ENCODE measurements at places on chromosomes 11 and 22.

DNA sequence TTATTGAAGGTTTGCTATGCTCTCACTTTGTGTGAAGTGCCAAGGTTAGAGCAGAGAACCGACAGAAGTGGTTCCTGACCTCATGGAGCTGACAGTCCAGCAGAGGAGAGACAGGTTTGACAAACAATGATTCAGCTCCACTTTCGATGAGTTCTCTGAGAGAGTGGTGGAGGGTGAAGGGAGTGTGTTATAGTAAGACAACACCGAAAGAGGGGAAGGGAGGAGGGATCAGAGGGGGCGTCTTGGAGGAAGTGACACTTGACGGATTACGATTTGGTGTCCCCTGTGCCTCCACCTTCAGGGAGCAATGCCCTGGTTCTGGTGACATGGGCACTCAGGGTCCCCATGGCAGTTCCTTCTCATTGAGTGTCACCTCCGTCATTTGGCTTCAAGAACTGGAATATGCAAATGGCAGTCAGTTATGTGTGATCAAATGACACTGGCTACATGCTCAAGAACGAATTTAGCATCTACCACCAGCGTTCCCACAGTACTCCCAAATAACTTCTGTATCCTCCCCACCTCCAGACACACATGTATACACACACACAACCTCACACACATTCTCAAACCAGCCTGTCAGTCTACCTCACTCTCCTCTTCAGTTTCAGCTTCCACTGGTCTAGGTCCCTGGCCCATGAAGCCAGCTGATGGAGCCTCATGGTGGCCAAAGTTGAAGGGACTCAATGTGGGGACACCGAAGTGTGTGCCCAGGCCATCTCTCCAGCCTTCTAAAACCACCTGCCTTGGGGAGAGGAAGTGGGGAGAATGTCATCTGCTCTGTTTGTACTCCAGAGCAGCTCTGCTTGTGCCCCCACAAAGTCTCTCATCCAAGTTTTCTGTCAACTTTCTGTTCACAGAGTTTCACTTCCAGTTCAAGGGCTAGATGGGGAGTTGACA is 31.4 kb upstream of the NUP160 start:
- no peak for DNase-seq

GRCh38 chr11:36601155-36601554 is 3.1 kb upstream of the RAG2 start:
- DNase-seq, result no peak

- DNase-seq, result no peak
These were observed 207.5 kb downstream of the ETS1 start for GRCh38 chr11:128379587-128380580.

- no peak for DNase-seq
These were observed 8.4 kb downstream of the MRPL48 start for GRCh38 chr11:73795925-73796632.

- no peak for DNase-seq
These were observed 52.8 kb upstream of the SMIM38 start for GRCh38 chr11:69102732-69103615.

DNA sequence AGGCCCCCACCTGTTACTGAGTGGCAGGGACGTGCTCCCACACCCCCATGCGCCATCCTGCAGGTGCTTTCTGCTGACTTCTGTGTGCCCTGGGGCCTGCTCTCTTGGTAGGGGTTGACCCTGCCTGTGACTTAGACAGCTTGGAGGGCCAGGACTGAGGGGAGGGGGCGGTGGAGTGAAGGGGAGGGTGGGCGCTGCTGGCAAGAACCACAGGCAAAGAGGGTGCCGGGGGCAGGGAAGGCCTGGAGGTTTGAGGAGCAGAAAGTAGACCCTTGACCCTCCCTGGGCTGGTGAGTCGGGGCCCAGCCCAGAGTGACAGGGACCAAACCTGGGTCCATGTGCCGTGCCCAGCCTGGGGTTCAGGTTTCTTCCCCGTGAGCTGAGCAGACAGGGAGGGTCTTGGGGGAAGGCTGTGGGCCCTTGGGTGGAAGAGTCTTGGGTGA is 17.8 kb downstream of the KCNQ1 start:
- DNase-seq, result no peak

GRCh38 chr11:108512708-108513107 is 14.5 kb upstream of the POGLUT3 start:
- DNase-seq, result no peak

DNA sequence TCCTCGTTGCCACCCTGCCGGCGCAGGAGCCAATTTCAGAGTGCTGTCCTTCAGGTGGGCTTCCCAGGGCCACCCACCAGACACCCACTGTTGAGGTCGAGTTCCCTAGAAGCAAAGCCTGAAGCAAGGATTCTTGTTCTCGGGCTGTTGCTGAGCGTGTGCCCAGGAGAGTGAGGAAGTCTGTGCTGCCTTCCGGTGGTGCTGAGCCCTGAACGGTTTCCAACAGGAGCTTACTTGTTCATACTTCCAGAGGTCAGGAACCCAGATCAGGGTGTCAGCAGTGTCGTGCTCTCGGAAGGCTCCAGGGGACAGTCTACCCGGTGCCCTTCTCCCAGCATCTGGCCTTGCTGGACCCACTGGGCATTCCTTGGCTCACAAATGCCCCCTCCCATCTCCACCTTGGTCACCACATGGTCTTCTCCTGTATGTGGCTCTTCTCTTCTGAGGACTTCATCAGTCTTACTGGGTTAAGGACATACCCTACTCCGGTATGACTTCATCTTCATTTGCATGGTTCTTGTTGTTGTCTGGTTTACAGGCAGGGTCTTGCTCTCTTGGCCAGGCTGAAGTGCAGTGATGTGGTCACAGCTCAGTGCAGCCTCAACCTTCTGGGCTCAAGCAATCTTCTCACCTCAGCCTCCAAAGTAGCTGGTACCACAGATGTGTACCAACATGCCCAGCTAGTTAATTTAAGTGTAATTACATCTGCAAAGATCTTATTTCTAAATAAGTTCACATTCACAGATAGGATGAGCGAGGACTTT is 11.2 kb downstream of the SLC25A1 start:
- DNase-seq, result no peak

DNA sequence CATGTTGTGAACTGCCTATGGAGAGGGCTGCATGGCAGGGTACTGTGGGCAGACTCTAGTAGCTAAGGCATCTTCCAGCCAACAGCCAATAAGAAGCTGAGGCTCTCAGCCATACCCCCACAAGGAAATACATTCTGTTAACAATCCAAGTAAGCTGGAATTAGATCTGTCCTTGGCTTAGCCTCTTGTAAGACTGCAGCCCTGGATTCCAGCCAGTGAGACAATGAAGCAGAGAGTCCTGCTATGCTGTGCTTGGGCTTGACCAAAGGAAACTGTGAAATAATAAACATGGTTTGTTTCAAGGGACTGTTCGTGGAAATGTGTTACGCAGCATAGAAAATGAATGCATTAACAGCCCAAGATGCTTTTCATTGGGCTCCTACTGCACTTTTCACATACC is 1097.4 kb upstream of the CCDC90B start:
- no peak for DNase-seq

GRCh38 chr22:30301995-30302809 is 12.9 kb upstream of the CASTOR1 start:
- DNase-seq, result no peak

- DNase-seq, result no peak
These were observed 49.2 kb downstream of the APOL3 start for GRCh38 chr22:36111316-36111715.

GRCh38 chr11:94212898-94213297 is 84.3 kb downstream of the PANX1 start:
- DNase-seq, result no peak

DNA sequence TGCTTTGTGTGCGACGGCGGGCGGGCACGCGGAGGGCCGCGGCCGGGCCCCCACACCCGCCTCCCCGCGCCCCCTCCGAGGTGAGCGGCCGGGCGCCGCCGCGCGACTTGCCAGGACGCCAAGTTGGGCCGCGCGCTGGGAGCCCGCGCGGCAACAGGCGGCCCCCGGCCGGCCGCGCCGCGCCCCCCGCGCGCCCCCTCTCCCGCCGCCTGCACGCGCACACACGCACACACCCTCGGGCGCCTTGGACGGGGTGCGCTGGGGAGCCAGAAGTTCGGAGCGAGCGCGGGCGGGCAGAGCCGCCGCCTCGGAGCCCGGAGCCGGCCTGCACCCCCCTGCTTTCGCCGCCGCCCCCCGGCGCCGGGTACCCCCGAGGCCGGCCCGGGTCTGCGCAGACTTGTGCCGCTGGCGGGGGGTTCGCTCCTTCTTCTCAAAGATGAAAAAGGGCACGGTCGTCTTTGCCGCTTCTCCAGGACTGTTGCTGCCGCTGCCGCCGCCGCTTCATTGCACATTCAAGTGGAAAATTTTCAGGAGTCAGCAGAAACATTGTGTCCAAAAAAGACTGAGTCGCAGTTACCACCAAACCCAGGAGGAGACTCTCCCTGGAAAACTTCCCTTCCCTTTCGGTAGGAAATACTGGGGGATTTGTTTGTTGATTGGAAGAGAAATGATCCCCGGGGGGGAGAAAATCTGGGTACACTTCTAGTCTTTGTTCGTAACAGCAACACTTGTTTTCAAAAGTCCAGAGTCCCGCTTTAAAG is 895 bp downstream of the TEAD1 start:
- DNase-seq, result no peak

DNA sequence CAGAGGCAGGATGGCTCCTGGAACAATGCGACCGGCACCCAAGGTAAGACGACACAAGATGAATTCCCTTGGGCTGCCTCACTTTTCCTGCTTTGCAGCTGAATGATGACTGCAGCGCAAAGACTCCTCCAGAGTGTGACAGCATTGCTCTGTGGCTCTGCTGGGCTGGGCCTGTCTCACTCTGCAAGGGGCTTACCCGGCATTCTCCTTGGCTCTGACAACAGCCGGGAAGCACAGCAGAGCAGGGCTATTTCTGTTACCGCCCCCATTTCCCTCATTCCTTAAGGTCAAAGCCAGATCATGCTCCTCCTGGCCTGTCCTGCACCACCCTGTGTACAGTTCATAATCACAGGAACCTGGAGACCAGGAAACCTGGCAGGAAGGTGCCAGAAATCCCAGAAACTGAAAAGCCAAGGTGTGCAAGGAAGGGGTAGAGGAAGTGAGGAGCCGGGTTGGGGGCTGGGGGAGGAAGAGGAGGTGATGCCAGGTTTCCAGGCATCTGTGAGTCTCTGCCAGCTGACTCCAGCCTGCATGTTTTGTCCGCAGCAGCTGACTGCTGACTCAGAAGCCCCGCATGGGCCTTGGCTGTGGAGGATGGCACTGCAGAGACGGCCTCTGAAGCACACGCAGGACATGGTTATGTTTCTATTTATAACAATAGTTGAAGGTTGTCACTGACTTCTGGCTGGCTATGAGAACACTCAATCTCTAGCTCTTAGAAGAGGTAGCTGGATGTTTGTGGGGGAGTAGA is 113.6 kb downstream of the MICAL3 start:
- DNase-seq, result peak; percentile 68

DNA sequence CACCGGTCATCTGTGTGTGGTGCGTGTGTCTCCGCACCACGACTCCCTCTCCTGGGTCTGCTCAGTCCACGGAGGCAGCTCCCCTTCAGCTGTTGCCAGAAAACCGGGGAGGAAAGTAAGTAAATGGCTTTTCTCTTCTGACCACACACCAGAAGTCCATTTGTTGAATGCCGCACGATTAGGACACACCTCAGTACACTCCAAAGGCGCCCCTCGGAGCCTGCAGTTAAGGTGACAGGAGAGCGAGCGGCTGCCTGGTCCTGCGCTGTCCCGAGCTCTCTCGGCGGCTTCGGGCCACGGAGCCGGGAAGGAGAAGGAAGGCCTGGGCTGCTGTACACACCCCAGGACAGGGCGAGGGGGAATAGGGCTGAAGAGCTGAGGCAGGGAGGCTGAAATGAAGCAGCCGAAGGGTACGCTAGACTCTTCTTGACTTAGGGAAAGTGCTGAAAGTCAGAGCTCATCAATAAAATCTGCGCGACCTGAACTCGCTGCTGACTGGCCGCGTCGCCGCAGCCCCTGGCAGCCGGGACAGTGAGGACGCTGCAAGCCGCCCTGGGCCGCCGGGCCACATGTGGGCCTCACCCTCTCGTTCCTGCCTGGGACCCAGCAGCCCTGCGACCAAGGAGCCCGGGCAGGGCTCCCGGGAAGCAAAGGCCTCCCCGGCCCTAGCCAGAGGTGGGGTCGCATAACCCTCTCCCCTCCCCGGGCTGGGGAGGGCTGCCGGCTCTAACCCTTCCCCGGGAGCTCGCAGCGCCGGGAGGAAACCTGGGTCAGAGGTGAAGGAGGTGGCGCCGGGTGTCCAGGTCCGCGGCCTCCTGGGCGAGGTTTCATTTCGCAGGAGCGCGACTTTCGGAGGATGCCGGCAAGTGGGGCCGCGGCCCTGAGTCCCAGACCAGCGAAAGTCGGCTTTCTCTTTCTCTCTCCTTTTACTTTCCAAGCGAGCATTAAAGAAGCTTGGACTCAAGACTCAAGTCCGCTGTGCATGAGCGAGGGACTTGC is 1.6 kb upstream of the PAX6 start:
- no peak for DNase-seq

DNA sequence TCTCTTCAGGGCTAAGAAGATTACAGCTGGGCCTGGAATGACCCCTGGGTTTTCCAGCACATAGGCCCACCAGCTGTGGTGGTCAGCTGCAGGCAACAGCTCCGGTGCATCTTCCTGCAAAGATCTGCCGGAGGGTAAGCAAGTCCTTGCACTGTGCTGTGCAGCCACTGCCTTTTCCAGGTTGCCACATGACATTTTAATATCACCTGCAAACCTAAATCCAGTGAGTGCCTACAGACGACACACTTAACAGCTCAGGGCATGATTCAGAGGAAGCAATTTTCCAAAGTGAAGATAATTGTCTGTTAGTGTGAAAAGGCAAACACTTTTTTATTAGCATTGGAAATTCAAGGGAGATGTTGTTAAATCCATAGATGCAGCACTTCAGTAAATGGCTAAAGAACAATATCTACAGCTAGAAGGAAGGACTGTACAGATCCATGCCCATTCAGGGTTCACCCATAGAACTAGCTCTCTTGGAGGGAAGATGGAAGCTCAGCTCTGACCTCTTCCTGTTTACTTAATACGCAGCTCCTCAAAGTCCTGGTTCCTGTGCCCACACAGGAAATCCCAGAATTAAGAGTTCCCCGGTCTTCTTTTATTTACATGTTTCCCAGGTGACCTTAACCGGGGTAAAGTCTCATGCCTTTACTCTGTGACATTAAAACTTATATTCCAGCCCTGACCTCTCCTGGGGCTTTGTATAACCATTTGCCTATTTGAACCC is 13.3 kb upstream of the NRIP3 start:
- DNase-seq, result no peak

GRCh38 chr11:68753300-68753699 is 2.0 kb upstream of the TESMIN start:
- no peak for DNase-seq

GRCh38 chr11:59756558-59756840 is 1.3 kb downstream of the STX3 start:
- DNase-seq, result no peak

GRCh38 chr11:69501891-69502860 is 20.7 kb downstream of the LINC01488 start:
- DNase-seq, result no peak

DNA sequence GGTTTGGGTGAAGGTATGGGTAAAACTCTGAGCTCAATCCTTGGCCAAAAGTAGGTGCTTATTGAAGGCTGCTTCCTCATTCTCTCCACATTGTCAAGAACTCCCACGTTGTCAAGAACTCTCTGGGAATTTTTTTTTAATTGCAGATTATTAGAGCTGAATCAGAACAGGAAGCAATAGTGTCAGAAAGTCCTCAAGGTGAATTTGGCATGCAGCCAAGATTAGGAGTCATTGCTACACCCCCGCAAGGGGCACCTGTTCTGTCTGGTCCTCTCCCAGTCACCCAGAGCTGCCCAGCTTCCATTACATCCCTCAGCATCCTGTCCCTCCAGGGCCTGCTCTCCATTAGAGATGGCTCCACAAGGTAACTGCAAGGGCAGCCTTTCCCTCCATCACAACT is 996.5 kb downstream of the OPCML start:
- no peak for DNase-seq

GRCh38 chr22:36244522-36245391 is 5.4 kb upstream of the APOL2 start:
- DNase-seq, result no peak
